ENCODE measurements at places on chromosomes 11 and 22.

GRCh38 chr11:125429807-125430678 lies 66.0 kb downstream of the FEZ1 start:
- no peak for DNase-seq

- DNase-seq: no peak
These were observed 177.6 kb downstream of the IGLL1 start for GRCh38 chr22:23402275-23403151.

GRCh38 chr11:112632866-112633505 lies 328.2 kb upstream of the NCAM1 start:
- no peak for DNase-seq

- no peak for DNase-seq
These were observed 332.0 kb upstream of the CCDC179 start for GRCh38 chr11:23192256-23192655.

GRCh38 chr11:77215106-77215505 lies 86.4 kb downstream of the GDPD4 start:
- no peak for DNase-seq
